NCI-H2081 treated with DMSO at 0.1 percent for 48 hours (cell line): ENCODE measurements at places on chromosomes 3 and 15.

GRCh38 chr3:23253214-23253613 lies 50.1 kb downstream of the UBE2E2 start:
- DNase-seq = no peak

- DNase-seq = no peak
These were observed 954 bp downstream of the CLDN11 start for GRCh38 chr3:170419557-170420087.

DNA sequence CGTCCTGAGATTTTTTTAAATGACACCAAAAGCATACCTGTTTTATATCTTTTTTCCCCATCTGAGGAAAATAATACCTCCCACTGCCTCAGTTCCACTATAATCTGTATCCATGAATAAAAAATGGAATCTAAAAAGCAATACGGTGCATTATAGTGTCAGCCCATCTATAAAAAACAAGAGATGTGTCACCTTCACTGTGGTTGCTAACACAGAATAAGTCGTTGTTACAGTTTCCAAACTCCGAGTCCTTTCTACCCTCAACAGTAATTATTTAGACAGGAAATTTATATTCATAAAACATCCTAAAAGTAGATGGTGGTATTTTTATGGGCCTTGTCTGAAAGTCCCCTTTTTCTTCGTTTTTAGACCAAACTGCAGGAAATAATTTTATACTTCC lies 19.4 kb downstream of the RFTN1 start:
- DNase-seq = no peak

DNA sequence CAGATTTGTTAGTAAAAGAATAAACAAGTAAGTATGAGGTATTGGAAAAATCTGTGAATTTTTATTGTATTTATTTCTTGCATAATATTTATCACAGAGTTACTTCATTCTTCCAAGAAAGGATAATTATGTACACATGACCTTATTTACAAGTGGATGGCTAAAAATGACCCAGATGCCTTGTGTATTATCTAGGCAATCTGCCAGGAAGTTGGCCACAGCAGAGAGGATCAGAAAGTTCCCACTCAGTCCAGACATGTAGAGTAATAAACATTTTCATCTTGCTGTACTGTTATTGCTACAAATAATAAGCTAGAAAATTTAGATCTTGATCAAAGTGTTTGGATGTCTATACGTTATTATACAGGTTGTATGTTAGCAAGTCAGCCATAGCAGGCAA lies 317.1 kb downstream of the EPHA6 start:
- no peak for DNase-seq

GRCh38 chr15:38593524-38593923 lies 28.9 kb upstream of the RASGRP1 start:
- no peak for DNase-seq

DNA sequence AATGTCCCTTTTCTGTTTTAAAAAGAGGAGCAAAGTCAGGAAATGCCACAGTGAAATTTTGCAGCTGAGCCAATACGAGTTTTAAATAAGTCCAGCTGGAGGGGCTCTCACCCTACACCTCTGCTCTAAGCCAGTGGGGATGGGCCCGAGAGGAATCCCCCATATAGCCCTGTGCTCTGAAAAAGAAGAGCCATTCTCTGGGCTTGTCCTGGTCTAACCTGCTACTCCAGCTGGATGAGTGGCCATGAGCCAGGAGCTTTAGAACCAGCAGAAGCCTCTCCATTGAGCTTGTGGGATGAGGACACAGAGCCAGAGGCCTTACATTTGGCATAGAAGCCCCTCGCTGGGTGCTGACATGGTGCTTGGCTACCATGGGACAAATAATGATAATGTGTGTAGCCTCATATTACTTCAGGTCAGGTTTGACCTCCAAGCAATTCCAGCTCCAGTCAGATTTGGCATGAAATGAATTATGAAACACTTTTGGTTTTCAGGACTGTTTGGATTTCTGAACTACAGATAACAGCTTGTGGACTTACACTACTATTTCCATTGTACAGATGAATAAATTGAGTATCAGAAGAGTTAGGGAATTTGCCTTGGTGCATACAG lies 172.4 kb downstream of the CHST2 start:
- DNase-seq = no peak

GRCh38 chr3:29398787-29399186 lies 117.9 kb downstream of the RBMS3 start:
- DNase-seq = no peak

GRCh38 chr3:24680214-24680967 lies 185.7 kb upstream of the THRB start:
- no peak for DNase-seq
